ENCODE measurements at places on chromosomes 2 and 18.

- no peak for DNase-seq
Observed at GRCh38 chr2:143219266-143219665, 90.0 kb downstream of the ARHGAP15 start.

- DNase-seq: no peak
Observed at GRCh38 chr2:218957671-218958070, 1.8 kb upstream of the CDK5R2 start.

- DNase-seq: no peak
Observed at GRCh38 chr2:85748985-85749875, 4.6 kb upstream of the ATOH8 start.

DNA sequence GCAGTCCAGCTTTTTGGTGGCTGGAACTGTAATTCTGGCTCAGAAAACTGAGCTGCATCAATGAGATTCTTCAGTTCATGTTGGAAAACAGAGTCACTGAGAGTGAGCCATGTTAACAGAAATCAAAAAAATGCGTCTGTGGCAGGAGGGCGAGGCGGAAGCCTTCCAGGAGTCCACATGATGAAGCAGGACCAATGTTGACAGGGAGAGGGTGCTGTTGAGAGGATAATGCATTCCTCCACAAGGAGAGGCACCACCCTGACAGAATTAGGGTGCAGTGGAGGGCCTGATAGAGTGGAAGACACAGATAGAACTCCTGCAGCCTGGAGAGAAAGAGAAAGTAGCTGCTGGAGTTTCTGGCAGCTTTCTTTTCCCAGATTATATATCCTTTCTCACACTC lies 111.5 kb downstream of the MGAT5 start:
- DNase-seq: no peak

- no peak for DNase-seq
Observed at GRCh38 chr2:112185131-112185530, 46.9 kb downstream of the FBLN7 start.

DNA sequence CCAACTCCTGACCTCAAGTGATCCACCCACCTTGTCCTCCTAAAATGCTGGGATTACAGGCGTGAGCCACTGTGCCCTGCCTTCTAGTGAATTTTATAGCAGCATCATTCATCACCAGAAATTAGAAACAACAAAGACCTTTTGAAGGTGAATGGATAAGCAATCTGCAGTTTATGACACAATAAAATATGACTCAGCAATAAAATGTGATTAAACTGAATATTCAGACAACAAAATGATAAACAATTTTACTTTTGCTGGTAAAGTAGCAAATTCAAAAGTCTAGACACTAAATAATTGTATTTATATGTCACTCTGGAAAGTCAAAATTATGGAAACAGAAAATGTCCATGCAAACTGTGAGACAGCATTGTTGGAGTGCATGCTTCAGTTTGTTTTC lies 656.6 kb downstream of the CBLN2 start:
- DNase-seq: no peak

DNA sequence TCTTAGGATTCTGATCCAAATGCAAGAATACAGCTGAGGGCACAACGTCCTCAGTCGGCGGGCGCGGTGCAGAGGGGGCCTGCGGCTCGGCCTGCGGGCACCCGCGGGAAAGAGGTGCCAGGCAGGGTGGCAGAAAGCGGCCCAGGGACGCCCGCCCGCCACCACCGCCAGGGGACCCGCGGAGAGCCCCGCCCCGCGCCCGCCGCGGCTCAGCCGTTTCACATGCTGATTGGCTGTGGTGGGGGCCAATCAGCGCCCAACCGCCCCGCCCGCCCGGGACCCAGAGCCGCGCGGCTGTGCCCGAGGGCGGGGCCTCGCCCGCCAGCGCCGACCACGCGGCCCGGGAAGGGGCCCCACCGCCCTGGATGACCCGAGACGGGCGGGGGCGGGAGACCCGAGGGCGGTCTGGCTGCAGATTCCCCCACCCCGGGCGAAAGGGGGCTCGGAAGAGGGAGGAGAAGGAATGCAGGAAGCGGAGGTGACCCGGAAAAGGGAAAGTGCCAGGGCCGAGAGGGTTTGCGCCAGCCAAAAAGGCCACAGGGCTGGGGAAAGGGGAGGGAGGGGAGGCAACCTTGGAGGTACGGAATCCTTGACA lies 8.0 kb downstream of the IRS1 start:
- peak; percentile 93 for DNase-seq

GRCh38 chr2:45699032-45699658 lies 47.7 kb downstream of the PRKCE start:
- DNase-seq: no peak

DNA sequence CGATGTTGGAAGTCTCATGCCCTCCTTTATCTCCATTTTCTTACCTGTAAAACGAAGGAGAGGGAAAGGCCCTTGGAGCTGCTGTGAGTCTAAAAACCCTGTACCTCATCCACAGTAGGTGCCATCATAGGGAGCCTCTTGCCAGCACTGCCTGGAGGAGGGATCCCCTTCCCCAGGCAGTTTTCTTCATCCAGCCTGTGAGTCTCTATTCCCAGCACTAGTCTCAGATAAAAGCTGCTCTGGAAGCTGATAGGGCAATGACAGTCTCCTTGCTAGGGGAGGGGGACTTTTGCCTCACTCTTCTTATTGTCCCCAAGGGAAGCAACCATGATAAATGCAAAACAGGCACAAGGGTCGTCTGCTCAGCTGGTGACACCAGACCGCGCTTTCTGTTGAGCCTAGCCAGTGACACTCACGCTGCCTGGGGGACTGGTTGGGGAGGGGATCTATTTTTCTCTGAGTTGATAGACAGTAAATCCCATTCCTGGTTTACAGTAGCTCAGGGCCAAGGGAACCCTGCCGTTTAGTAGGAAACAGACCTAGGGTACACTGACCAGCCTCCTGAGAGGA lies 139.5 kb upstream of the NABP1 start:
- no peak for DNase-seq

DNA sequence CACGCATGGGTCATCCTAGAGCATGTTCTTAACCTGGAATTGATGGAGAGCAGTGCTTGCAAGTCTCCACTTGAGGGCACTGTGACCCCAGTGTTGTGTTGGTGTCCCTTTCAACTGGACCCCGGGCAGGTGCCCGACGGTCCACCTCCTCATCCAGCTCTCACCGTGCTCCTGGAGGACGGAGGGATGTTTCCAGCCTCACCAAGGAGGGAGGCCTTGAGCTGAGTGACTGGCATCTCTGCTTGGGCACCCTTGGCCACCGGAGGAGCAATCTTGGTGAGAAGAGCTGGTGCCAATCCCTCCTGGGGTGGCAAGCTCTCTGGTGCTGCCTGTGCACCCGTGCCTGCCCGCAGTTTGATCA lies 45.4 kb upstream of the ASB18 start:
- no peak for DNase-seq

GRCh38 chr2:46194856-46195255 lies 102.4 kb upstream of the EPAS1 start:
- no peak for DNase-seq

- DNase-seq: no peak
Observed at GRCh38 chr2:232103140-232103737, 141.7 kb downstream of the DIS3L2 start.

DNA sequence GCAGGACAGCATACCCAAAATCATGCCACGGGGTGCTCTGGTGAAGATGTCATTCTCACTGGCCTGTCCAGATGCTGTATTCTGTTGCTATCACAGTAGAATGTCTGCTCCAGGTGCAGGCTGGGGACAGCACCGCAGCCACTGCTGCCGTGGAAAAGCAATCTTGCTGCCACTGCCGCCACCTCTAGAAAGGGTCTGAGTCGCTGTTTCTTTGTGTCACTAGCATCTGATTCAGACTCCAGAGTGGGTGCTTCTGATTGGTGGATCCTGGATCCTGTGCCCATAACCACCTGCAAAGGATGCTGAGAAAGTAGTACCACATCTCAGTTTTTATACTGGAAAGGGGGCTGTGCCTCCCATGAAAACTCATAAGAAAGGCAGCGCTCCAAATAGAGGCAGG lies 45.3 kb upstream of the CTLA4 start:
- DNase-seq: no peak

GRCh38 chr2:31523871-31524492 lies 56.8 kb downstream of the SRD5A2 start:
- DNase-seq: peak; percentile 64

DNA sequence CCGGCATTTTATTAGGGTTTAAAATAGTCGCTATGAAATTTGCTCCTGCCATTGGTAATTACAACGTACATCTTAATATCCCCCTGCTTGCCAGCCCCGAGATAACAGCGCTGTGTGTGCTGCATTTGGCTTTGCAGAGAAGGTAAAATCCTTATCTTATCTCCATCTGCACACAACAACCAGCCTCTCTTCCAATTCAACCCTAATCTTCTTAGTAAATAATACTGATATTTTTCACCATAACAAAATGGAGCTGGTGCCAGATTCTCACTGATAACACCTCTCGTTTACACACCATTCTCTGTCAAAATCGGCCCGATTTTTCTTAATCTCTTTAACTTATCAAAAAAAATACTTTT lies 61.4 kb upstream of the SIX3 start:
- DNase-seq: no peak

- no peak for DNase-seq
Observed at GRCh38 chr18:63831080-63831788, 56.0 kb downstream of the SERPINB7 start.

DNA sequence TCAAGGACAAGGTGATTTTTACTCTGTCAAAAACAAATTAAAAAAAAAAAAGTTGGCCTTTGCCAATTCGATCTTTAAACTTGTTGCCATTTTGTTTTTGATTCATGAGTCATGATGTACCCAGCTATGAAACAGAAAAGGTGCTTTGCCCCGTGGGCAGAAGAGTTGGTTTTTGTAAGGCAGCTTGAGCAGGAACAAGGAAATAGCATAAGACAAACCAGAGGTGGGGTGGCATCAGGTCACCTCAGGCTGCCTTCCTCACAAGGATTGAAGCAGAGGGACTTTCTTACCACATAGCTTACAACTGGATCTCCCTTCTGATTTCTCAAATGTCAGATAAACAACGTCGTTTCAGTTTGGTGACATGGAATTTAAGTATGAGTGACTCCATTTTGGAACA lies 123.8 kb downstream of the ARL4C start:
- DNase-seq: no peak

GRCh38 chr18:54825601-54826344 lies 2.5 kb upstream of the RAB27B start:
- DNase-seq: no peak

- no peak for DNase-seq
Observed at GRCh38 chr18:76387608-76388007, 107.4 kb downstream of the ZNF516 start.

DNA sequence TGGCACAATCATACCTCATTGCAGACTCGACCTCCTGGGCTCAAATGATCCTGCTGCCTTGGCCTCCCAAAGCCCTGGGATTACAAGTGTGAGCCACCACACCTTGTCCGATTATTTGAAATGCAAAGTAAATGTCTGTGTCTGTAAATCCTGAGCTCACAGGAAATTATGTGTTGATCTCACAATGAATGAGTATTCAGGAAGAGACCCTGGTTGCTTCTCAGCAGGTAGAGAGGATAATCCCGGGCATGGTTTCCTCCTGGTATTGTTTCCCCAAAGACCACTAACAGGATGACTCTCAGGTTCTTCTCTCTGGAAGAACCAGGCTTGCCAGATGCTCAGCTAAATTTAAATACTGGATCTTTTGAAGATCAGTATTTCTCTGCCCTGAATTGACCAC lies 147.6 kb downstream of the LDLRAD4 start:
- no peak for DNase-seq

DNA sequence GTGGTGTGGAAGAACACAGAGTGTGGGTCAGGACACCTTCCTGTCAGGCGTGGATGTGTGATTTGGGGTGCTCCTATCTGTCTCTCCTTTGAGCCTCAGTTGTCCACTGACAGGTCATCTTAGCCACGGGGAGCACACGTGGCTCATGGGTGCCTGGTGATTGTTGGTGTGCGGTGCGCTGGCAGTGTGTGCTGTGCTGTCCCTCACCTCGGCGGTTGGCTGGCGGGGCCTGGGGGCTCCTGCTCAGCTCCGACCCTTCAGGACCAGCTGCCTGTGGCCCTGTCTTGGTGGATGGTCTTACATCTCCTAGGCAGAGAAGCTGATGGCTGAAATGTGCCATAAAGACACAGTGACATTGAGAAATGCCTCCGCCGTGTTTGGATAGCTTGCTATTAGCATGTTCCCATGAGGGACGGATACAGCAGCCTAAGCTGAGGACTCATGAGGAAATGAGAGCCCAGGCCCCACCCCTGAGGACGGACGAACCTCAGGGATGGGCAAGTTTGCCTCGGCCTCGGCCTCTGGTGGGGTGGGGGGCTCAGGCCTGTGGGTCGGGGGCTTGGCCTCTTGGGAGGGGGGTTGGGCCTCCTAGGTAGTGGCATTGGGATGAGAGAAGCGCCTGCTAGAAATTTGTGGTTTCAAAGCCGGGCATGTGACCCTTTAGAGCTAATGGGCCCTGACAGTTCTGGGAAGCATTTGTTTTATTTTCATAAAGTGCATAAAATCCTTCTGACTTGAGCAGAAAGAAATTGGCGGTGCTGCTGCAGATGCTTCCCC lies 20.3 kb upstream of the ASB1 start:
- DNase-seq: no peak

DNA sequence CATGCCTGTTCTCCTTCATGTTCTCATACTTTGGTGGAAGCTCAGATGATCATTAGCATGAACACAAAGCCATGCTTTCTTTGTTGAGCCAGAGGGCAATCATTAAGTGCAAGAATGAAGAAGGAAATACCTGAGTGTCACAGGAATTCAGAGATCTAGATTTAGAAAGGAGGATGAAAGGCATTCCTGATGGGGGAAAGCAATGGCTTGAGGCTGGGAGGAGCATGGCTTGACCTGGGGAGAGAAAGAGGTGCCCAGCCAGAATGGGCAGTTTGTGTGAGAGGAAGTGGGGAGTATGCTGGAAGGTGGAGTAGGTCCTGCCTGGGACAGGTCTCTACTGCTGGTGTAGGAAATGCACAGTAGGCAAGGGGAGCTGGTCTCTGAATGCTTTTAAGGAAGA lies 35.1 kb downstream of the SLC4A3 start:
- DNase-seq: no peak

DNA sequence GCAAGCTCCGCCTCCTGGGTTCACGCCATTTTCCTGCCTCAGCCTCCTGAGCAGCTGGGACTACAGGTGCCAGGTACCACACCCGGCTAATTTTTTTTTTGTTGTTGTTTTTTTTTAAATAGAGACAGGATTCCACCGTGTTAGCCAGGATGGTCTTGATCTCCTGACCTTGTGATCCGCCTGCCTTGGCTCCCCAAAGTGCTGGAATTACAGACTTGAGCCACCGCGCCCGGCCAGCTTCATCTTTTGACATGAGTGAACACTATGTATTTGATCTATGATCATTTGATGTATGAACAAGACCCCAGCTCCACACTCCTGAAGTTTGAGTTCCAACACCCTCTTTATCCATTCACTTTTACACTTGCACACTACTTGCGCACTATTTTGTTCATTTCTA lies 43.4 kb upstream of the LPIN2 start:
- DNase-seq: no peak
